CD4-positive, alpha-beta T cell treated with Interleukin-15 for 4 hours (primary cell): ENCODE measurements at places on chromosomes 2 and 18.

GRCh38 chr2:239245872-239246721, 154.7 kb downstream of the HDAC4 start:
- DNase-seq, result no peak

GRCh38 chr18:52914148-52914547, 574.2 kb downstream of the DCC start:
- no peak for DNase-seq

GRCh38 chr18:63158012-63158631, 161.4 kb downstream of the BCL2 start:
- no peak for DNase-seq

- DNase-seq, result no peak
Observed at GRCh38 chr2:241984271-241984655, 114.7 kb downstream of the RTP5 start.

- no peak for DNase-seq
Observed at GRCh38 chr18:62631173-62631572, 84.2 kb upstream of the PHLPP1 start.

- peak; percentile 84 for DNase-seq
Observed at GRCh38 chr2:25215948-25216679, 47.7 kb upstream of the POMC start.

GRCh38 chr2:139465789-139466188, 685.6 kb upstream of the NXPH2 start:
- DNase-seq, result no peak

DNA sequence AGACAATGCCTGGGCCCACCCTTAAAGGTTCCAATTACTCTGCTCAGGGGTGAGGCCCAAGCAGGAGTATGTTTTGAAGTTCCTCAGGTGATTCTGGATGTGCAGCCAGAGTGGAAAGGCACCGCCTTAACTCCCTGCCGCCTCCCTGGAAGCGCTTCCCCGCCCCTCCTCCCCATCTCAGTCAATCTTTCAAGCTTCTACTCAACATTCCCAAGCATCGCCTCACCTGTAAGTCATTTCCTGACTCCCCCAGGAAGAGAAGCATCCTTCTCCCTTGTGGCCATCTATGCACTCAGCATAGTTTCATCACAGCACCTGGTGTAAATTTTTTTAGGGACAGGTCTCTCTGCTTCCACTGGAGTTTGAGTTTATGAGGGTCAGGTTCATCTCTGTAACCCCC, 67.5 kb downstream of the MYL12B start:
- DNase-seq, result no peak

- DNase-seq, result no peak
Observed at GRCh38 chr2:71073475-71073874, 5.0 kb downstream of the NAGK start.

- no peak for DNase-seq
Observed at GRCh38 chr2:29751390-29751789, 170.0 kb downstream of the ALK start.

GRCh38 chr18:79877163-79878091, 74.0 kb downstream of the SLC66A2 start:
- no peak for DNase-seq

- no peak for DNase-seq
Observed at GRCh38 chr2:15579641-15580040, 12.0 kb upstream of the DDX1 start.

- no peak for DNase-seq
Observed at GRCh38 chr2:43070676-43071502, 155.5 kb downstream of the ZFP36L2 start.

DNA sequence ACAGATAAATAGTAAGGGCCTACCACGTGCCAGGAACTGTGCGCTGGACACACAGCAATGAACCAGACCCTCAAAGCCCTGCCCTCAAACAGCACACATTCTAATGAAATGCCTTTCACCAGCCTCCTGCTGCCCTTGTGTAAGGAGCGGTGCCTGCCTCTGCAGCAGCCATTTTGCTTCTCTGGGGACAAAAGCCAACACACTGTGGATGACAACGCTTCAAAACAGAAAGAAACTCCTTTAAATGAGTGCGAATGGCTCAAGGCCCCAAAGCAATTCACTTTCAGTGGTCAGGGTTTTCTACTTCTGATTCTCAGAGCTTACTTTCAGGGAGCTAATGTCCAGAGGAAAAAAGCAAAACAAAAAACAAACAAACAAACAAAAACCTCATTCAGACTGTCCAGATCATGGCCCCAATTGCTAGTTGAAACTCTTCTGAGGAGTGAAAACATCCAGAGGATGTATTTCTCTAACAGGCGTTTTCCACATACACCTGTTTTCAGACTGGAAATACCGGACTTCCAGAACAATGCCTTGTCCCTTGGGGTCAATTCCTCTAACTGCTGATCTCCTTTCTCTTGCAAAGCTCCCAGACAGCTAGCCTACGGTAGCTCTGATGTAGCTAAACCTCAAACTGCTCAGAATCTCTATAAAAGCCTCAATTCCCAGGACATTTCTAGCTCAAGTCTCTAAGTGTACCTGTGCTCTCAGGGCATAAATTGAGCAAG, 323.3 kb upstream of the ZNF521 start:
- DNase-seq, result no peak

DNA sequence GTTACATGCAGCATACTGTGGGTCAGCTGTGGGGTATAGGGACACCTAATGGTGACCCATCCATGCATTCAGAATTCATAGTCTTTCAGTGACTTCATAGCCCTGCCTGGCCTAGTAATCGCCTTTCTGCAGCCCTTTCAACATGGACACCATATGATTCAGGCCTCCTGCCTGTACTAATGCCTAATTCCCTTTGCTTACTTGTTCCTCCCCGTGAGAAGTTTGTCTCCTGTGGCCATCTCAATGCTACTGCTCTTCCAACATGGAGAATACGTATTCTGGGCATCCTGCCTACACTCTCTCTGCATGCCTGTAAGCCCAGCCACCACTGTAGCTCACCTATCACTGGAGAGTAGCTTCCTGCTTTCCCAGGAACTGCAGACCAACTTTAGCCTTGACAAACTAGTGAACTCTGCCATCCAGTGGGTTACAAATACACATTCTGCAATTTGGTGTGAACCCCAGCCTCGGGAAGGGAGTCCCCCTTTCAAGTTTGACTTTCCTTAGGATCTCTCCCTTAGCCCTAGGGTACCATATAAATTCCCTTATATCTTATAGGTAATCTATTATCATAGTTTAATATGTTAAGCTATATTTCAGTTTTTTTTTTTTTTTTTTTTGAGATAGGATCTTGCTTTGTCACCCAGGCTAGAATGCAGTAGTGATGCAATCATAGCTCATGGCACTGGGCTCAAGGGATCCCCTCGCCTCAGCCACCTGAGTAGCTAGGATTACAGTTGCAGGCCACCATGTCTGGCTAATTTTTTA, 22.3 kb downstream of the M1AP start:
- no peak for DNase-seq

DNA sequence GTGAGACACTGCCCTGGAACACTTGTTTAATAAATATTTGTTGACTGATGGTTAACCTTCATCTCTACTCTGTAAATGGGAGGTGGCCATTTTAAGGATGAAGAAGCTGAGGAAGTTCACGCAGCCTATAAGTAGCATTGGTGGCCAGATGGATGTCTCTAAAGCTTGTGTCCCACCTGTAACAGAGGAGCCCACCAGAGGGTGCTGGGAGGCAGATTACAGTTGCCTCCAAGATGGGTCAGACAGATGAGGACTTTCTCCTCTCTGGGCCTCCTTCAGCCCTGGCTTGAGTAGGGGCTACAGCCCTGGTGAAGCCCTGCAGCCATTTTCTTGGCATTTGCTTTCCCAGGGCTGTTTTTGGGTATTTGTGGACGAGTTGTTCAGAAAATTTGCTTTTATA, 45.0 kb upstream of the MCFD2 start:
- DNase-seq, result no peak

DNA sequence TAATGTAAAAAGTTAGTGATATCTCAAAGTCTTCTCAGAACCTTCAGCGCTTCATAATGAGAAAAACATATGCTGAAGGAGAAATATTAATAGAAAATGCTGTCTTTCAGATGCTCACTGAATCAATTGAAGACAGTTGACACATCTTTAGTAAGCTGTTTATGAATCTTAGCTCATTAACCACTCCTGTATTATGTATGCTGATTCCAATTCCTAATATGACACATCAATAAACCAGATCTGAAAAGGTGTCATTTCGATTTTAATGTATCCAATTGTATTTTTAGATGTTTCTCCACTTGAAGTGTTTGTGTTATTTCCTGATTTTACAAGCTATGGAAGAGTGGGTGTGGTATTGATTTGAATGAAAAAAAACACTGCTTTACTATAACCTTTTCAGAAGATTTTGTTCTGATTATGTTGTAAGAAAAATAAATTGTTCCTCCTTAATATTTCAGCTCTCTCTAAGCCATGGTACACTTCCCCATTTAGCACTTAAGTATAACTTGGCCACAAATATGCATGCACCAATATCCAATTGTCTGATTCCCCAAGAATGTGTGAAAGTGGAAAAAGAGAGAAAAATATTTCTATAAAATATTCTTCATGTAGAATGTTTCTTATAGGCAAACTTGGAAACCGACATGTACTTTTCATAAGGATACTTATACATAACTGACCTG, 569.8 kb downstream of the ARHGAP15 start:
- DNase-seq, result no peak

- no peak for DNase-seq
Observed at GRCh38 chr2:9258501-9258900, 51.9 kb downstream of the ASAP2 start.

DNA sequence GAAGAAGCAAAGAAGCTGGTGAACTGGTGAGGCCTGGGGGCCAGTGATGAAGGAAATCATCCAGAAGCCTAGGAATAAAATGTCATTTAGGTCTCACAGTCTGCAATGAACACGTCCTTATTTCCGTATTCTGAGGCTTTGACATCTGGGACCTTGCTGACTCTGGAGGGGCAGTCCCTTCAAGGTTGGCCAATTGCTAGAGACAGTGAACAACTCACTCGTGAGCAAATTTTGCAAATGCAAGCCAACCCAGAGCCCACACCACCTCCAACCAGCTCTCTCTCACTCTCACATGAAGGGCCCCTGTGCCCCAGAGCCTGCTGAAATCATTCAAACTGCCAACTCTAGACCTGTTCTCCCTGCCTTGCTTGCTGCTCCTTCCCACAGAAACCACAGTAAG, 279.1 kb upstream of the LYPD1 start:
- no peak for DNase-seq

GRCh38 chr2:154489266-154489858, 209.1 kb upstream of the KCNJ3 start:
- DNase-seq, result no peak

- no peak for DNase-seq
Observed at GRCh38 chr18:54032412-54032811, 192.1 kb downstream of the MBD2 start.

GRCh38 chr2:216996279-216996845, 136.5 kb upstream of the TNP1 start:
- DNase-seq, result no peak

DNA sequence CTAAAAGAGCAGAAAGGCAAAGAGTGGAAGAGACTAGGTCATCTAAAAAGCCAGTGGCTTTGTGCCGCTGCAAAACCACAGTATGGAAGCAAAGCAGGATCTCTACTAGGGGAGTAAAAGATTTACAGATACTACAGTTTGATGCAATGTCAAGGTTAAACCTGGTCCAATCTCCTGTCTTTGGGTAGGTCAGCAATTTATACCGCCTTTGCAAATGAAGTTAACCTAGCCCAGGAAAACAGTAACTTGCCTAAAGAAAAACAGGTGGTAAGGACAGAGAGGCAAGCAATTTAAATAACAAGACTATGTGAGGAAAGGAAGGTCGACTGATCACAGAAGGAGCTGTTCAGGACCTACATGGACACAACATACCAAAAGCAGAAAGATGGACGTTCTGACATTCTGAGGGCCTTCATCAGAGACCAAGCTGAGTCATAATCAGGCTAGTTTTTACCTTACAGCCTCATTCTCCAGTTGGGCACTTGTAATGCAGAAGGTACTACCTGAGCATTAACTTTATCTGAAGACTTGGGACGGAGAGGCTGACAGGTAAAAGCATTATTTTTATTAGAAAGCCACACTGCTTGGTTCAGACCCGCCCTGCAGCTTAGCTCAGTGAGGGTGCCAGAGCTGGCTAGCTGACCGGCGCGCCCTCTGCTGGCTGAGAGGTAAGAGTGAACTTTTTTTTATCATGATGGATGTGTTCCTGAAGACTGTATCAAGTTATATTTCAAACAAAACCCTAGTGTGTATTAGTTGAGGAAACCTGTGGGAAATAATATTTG, 15.9 kb downstream of the CDKL4 start:
- DNase-seq, result peak; percentile 84

GRCh38 chr2:238528953-238529781, 102.4 kb downstream of the ASB1 start:
- no peak for DNase-seq

GRCh38 chr18:30889519-30890301, 152.8 kb downstream of the DSC3 start:
- DNase-seq, result no peak

- no peak for DNase-seq
Observed at GRCh38 chr2:167783261-167784083, 463.9 kb downstream of the STK39 start.

DNA sequence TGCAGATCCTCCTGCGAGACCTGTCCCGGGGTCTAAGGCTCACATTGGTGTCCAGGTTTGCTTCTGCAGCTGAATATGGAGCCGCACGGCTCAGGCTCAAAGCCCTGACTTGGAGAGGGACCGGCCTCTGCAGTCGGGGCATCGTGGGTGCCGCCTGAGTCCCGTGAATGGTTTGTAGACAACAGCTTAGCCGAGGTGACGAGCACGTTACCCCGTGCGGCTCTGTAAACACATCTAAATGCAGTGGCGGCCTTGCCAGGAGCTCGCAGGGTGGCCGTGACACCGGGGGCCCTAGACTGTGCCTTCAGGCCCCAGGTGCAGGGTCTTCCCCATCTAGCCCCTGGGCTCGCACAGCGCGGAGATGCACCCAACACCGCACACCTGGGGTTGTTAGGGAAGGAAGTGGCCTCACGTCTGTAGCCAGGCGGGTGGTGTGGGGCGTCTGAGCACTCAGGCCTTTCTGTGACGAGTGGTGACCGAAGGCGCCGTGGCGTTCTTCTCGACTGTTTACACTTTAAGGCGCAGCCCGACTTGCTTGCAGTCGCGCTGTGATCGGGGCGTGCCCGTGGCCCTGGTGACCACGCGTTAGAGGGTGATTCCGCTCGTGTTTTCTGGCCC, 91.6 kb downstream of the NFATC1 start:
- DNase-seq, result no peak

- no peak for DNase-seq
Observed at GRCh38 chr2:238055841-238056240, 5.0 kb upstream of the SCLY start.

DNA sequence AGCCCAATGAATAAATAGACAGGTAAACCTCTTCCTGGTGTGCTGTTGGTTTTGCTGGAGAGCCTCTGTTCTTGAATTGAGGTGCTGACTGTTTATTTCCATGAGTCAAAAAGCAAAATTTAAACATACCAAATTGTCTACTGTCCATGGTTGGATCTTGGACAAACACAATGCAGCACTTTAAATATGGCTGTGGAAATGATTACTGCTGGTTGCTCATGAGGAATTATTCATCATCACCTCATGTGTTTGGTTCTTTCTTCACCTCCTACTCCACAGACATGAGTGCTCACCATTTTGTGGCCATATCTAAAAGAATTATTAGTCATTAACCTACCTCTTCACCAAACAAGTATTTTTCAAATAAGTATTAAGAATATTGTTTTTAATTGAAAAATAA, 85.3 kb upstream of the GALNT5 start:
- no peak for DNase-seq

- no peak for DNase-seq
Observed at GRCh38 chr18:13580351-13580750, 146.0 kb downstream of the FAM210A start.
